ENCODE measurements at places on chromosomes 1 and 21.

GRCh38 chr1:115911294-115911693, 65.0 kb upstream of the SLC22A15 start:
- DNase-seq, result peak; percentile 72

GRCh38 chr1:244435562-244436205, 16.0 kb downstream of the ADSS2 start:
- no peak for DNase-seq

DNA sequence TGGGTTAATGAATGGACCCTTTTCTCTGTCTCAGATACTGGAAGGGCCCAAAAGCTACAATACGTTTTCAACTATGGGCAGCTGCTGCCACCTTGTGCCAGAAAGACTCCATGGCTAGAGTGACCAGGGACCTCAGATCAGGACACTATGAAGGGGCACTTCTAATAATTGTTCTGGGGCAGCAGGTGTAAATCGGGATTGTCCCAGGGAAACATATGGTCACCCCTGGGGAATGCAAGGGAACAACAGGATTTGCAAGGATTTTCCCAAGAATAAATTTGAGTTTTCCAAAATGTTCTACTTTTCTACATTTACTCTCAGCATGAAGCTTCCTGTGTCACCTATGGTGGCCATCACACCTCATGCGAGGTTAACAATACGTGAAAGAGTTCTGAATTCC, 12.0 kb upstream of the FCAMR start:
- DNase-seq, result no peak

- DNase-seq, result no peak
Observed at GRCh38 chr1:203456577-203456976, 19.0 kb upstream of the PRELP start.

DNA sequence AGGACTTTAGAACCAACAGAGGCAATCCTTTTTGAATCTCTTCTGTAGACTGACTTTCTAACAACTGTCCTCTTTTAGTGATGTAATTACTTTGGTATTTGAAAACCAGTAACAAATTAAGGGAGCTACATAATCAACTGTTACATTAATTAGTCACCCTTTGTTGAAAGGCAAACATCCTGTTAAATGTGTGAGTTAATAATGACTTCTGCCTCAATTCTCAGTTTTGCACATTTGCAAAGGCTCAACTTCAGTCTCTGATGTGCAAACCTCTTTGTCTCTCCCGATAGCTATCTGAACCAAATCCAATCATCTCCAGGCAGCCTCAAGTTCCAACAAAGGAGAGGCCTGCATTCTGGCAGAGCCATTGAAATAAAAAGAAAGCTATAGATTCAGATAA, 135.4 kb upstream of the C8B start:
- no peak for DNase-seq

GRCh38 chr1:32929366-32929765, 28.2 kb upstream of the TMEM54 start:
- no peak for DNase-seq

DNA sequence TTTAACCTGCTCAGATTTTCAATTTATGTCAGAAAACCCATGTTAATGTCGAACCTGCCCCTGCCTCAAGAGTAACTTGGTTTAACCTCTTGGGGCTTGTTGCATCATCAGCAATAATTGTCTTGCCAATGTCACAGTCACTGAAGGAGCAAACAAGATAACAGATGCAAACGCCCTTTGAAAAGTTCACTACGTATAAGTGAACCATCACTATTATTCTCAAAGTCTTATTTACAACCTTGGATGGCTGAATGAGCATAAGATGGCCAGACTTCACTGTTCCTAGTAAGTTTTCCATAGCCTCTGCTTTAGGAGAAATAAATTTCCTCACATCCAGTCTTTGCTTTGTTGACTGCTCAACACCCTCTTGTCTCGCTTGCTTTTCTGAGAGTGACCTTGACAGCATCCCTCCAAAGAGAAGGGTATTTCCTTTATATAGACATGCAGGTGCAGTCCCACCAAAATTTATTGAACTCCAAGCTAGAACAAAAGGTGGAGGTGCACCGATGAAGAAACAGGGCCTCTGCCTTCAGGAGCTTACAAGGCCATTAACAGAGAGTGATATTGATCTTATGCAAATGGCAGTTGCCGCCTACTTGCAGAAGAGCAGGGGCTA, 749 bp upstream of the LRIG2 start:
- no peak for DNase-seq

DNA sequence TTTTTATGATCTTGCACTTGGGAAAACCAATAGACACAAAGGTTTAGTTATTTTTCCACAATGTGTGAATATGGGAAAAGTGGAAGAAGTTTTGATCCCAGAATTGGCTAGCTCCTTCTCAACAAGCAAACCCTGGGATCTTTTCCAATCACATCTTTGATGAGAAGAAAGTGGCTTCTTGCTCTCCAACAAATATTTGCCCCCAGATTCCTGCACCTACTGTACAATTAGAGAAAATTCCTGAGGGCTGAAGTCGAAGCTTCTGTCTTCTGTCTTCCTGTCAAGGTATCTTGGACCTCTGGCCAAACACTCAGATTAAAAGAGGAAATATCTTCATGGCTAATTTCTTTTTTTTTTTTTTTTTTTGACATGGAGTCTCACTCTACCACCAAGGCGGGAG, 113.1 kb upstream of the SLC45A1 start:
- no peak for DNase-seq

DNA sequence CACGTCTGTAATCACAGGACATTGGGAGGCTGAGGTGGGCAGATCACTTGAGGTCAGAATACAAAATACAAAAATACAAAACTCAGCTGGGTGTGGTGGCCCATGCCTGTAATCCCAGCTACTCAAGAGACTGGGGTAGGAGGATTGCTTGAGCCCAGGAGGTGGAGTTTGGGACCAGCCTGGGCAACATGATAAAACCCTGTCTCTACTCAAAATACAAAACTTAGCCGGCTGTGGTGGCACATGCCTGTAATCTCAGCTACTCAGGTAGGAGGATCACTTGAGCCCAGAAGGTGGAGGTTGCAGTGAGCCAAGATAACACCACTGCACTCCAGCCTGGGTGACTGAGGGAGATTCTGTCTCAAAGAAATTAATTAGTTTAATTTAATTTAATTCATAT, 6.5 kb upstream of the ITLN1 start:
- DNase-seq, result no peak

- no peak for DNase-seq
Observed at GRCh38 chr1:27306892-27307761, 14.8 kb upstream of the TMEM222 start.

DNA sequence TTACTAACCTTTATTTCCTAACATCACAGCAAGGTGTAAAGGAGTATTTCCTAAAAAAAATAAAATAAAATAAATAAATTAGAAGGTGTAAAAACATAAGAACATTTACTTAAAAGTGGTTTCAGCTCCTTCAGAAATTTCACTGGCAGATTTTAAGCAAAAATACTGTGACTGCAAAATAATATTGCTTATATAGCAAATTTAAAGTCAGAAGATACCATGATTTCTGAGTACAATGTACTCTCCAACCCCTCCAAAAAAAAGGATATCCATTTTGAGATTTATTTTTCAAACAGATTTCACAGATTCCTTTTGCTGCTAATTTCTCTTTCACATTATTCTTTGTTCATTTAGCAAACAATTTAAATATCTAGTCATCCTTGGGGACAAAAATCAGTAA, 18.5 kb downstream of the ANKRD13C start:
- no peak for DNase-seq

DNA sequence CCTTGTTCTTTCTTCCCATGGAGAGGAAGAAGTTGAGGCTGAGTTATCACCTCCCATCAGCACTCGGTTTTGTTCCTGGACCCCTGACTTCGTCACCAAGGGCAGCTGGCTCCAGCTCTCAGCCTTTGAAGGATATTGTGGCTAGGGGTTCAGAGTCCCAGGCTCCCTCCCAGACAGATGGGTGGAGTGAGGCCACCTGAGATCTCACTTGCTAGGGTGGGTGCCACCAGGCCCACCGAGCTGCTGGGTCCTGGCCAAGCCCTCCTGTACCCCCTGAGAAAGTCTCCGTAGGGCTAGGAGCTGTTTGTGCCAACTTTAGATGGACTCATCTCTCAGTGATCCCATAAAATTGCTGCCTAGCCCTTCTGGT, 6.9 kb downstream of the MX2 start:
- no peak for DNase-seq

- DNase-seq, result no peak
Observed at GRCh38 chr1:19043579-19044443, 87.3 kb upstream of the IFFO2 start.

DNA sequence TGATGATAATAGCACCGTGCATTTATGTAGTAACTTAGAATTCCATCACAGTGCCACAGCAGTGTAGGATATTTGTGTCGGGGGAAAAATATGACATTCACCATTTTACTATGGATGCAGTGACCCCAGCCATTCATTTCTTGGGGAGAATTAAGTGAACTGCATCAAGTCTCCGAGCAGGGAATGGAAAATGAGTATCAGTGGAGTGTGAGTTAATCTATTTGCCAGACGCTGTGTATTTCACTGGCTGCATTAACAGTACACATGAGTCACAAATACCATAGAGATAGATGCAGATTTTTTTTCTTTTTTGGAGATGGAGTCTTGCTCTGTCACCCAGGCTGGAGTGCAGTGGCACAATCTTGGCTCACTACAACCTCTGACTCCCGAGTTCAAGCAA, 33.8 kb upstream of the SLC45A1 start:
- DNase-seq, result no peak

GRCh38 chr1:230548357-230548756, 93.9 kb upstream of the COG2 start:
- DNase-seq, result no peak

DNA sequence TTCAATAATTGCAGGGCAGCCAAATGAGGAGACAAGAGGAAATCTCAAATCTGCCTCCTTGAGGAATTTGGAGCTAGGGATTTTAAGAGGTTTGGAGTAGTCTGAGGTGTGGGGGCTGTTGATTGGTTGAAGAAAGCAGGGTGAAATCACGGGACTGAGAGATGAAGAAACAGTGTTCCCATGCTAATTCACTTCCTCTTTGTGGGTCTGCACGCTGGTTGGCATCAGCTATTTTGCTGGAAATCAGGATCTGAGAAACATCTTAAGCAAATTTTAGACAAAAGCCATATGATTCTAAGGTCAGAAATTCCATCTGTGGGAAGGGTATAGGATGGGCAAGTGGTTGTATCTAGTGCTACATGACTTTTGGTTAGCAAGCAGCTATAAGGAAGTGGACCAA, 107.1 kb upstream of the PAXBP1 start:
- DNase-seq, result no peak

- no peak for DNase-seq
Observed at GRCh38 chr21:36816561-36817130, 117.7 kb downstream of the SIM2 start.

DNA sequence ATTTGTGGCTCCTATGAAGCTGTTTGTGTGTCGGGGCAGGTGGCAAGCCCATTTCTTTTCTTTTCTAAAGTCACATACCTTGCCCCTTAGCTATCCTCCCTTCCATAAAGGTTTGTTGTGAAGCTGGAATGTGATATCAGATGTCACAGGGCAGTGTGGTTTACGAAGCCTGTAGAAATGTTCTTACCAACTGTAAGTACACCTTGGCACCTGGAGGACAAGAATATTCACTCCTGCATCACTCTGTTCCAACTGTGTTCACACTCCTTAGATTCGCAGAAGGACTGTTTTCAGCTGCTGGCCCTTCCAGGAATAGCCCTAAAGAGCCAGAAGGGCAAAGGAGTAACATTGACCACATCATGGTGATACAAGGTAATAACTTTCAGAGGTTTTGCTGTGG, 176.9 kb downstream of the FGGY start:
- no peak for DNase-seq

- DNase-seq, result no peak
Observed at GRCh38 chr1:75630998-75631397, 20.1 kb upstream of the SLC44A5 start.

DNA sequence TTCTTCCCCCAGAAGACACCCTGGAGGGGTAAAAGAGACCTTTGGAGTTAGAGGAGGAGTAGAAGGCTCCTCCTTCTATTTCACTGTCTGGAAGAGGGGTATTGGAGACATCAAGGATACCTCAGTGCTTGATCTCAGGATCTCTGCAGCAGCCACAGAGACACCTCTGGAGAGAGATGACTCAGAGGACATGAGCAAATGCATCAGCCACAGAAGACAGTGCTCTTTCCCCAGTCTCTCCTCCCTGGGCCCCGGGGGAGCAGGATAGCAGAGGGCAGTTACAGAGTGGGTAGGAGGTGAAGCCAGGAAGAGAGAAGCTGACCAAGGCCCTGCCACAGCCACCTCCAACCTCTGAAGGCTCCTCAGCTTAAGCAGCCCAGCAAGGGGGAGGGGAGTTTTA, 15.3 kb upstream of the TEDDM1 start:
- DNase-seq, result no peak

- no peak for DNase-seq
Observed at GRCh38 chr1:226029093-226029496, 30.0 kb upstream of the SDE2 start.

- DNase-seq, result no peak
Observed at GRCh38 chr1:77484334-77484733, 198.1 kb downstream of the ZZZ3 start.

DNA sequence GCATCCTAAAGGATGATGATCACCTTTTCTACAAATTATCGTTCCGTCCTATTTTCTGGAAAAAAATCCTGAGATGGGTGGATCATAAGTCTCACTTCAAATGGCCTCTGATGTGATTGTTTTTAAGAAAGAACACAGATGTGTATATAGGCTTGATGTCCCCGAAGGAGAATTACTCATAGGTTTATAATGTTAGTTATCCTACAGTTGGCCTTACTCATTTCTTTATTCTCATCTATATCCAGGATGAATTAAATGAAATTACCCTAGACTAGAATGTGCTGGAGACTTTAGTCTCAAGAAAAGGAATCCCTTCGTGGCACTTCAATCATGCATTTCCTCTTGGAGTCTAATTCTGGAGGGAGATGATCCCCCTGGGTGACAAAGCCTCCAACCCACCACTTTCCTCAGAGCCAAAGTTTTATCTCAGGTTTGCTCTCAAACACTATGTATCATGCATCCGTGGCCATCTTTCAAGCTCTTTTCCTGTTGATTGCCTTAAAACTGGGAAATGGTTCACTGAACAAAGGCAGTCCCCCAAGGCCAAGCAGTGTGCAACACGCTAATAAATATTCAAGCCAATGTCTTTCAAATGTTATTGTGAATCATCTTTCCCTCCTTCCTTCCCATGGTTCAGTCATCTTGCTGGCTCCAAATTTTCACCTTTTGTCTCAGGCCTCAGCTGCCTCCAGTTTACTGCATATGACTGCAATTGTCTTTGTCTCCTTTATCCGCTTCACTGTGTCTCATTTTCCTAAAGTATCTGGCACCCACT, 32.5 kb upstream of the SMYD2 start:
- no peak for DNase-seq

- DNase-seq, result no peak
Observed at GRCh38 chr1:41811051-41811795, 107.5 kb downstream of the HIVEP3 start.

DNA sequence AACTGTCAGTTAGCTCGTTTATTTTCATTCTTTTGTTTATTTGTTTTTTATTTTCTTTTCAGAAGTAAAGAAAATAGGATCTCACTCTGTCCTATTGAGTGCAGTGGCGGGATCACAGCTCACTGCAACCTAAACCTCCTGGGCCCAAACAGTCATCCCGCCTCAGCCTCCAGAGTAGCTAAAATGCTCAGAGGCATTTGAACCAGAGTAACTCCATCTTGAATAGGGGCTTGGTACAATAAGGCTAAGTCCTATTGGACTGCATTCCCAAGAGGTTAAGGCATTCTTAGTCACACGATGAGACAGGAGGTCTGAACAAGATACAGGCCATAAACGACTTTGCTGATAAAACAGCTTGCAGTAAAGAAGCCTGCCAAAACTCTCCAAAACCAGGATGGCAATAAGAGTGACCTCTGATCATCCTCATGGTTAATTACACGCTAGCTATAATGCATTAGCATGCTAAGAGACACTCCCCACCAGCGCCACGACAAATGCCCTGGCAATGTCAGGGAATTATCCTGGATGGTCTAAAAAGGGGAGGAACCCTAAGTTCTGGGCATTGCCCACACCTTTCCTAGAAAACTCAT, 13.1 kb upstream of the COP1 start:
- DNase-seq, result no peak
